ENCODE measurements at places on chromosomes 7 and 10. TPM values are rescaled to one million over a fixed set of nuclear protein-coding genes. Genes with fewer than 3 reads are reported as not detected.

GRCh38 chr10:119863951-119864565 is 8.6 kb downstream of the MCMBP start:
- no peak for DNase-seq

DNA sequence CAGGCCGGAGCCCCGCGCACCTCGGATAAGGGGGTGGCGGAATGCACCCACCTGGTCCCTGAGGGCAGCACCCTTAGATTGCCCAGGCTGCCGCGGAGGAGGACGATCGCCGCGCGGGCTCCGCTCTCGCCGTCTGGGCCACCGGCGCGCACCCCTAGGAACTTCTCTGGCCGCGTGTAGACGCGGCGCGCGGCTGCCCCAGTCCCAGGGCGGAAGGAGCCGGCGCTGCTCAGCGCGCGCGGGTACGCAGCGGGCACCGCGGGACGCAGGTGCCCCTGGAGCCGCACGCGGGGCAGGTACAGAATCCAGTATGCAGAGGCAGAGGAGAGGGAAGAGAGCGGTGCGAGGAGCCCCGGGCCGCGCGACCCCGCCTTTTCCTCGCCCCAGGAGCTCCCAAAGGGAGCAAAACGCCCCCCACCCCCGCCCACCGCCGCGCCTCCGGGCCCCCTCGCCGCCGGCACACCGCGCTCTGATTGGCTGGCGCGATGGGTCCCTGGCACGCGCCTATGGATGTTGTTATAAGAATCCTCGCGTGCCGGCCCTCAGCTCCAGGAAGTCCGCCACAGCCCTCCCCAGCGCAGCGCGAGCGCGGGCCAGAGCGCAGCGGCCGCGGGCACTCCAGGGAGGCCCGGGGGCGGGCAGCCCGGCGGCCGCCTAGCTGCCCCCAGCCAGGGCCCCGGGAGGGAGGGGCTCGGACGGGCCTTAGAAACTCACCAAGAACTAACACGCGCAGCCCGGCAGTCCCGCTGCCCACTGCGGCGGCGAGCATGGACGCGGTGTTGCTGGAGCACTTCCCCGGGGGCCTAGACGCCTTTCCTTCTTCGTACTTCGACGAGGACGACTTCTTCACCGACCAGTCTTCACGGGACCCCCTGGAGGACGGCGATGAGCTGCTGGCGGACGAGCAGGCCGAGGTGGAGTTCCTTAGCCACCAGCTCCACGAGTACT is at the start of gene PTF1A:
Gene PTF1A, plus strand, starts transcription at position 549 of the 948 bp plus-strand sequence. Its CDS starts 219 bp downstream, at position 768.
- DNase-seq: no peak

DNA sequence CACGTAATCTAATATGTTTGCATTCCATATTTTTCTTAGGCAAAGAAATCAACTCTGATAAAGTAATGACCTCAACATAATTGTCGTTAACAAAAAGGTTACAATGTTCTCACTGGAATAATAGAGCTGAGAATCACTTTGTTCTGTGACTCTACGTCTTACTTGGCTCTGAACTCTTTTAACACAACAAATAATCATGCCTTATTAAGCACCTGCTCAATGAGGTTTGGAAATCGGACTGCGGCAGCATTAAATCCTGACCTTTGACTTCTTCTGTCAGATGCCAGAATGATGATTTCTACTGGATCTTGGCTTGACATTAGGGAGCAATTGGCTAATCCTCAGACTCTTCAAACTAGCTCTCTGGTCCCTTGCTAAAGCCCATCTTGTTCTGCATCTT is 233.6 kb downstream of the SEMA3D start:
- no peak for DNase-seq

DNA sequence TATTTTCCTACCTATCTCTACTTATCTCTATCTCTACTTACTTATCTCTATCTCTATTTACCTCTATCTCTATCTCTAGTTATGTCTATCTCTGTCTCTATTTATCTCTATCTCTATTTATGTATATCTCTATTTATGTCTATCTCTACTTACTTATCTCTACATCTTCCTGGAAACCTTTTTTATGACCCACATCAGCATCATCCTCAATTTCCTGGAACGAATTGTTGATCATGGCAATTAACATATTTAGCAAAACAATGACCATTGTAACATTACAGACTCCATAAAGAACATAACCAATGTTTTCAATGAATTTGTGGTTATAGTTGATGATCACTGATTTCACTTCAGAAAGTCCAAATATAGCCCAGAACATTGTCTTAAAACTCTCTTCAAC is 18.3 kb downstream of the GIMAP6 start:
- no peak for DNase-seq

GRCh38 chr7:40135317-40135610 is 459 bp downstream of the SUGCT start:
- peak; percentile 22 for DNase-seq

DNA sequence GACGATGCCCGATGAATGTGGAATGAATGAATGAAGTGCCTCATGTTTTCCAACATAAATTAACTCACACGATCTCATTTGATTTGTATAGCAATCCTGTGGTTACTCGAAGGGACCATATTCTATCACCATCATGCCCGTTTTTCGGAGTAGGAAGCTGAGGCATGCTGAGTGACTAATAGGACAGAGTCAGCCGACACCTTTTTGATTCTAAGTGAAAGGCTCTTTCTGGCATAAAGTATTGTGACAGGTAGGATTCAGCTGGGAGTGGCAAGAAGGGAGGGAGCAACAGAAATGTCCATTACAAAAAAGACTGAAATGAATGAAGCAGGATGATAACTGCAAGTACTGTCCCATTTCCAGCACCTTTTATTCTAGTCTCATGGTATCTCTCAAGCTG is 55.7 kb downstream of the KLRG2 start:
- DNase-seq: no peak

GRCh38 chr7:134827889-134828288 is 48.5 kb downstream of the CALD1 start:
- DNase-seq: peak; percentile 87

DNA sequence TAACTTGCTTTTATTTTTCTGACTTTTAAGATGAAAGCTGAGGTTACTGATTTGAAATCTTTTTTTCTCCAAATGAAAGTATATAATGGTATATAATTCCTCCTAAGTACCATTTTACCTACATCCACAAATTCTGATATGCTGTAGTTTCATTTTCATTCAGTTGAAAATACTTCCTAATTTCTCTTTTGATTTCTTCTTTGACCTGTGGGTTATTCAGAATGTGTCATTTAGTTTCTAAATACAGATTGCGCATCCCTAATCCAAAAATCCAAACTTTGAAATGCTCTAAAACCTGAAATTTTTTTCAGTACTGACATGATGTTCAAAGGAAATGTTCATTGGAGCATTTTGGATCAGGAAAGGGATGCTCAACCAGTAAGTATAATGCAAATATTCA is 168.7 kb downstream of the CELF2 start:
- DNase-seq: no peak

DNA sequence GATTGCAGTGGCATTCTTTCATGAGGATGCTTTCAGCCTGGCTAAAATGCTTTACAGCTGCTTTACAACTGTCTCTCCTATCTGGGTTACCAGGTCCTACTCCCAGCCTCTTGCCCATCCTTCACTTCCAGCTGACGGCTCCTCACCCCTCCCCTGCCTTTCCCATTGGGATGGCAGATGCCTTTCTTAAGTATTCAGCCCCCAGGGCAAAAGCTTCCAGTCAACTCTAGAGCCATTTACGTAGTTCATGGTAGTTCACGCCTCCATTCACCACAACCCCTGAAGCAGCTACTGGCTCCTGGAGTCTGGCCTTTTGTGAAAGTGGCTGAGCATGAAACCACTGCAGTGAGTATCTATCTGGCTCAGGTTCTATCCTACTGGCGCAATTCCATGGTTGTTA is 17.2 kb upstream of the BMPER start:
- DNase-seq: no peak

GRCh38 chr10:46014683-46015405 is 15.6 kb downstream of the NCOA4 start:
- no peak for DNase-seq

DNA sequence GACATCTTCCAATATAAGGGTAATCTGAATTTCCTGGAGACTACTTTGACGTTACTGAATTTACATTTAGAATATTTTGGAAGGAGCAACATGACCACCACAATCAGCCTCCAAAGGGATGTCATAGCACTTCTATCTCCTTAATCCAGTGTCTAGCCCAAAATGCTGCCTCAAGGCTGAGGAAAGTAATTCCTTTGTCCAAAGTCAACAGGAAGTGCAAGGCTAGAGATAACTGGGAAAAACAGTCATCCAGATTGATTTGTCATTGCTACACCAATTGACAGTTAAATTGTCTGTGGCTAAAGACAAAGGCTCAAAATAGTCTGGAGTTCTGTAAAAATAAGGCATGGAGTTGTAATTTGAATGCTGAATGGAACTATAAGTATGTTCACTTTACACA is 3.9 kb upstream of the TFPI2 start:
- DNase-seq: no peak

GRCh38 chr7:144436500-144436899 is 33.0 kb upstream of the NOBOX start:
- DNase-seq: no peak

DNA sequence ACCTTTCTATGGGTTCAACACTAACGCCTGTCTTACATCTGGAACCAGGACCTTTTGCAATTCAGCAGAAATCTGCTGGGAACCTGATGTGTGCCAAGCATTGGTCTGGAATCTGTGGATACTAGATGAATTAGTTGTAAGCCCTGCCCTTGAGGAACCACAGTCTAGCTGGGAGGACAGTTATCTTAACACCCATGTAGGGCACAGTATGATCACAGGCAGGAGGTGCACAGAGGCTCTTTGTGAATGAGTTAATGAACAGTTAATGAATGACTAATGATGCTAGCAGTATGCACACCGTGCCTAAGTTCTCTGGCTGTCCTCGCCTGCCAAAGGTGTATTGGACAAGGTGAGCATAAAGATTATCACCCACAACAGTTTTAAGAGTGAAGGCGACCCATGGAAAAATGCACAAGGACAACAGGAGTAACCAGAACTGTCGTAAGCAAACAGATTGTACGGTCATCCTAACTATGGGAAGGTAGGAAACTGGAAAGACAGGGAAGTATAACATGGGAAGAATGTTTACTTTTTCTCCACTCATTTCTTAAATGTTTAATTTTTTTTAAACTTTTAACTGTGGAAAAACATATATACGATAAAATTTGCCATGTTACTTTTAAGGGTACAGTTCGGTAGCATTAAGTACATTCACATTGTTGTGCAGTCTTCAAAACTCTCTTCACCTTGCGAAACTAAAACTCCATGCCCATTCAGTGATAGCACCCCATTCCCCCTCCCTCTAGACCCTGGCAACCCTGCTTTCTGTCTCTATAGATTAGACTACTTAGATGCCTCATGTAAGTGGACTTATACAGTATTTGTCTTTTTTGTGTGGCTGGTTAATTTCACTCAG is 139.9 kb downstream of the CXCL12 start:
- no peak for DNase-seq

GRCh38 chr10:79344502-79345195 is 2.6 kb upstream of the PPIF start:
- DNase-seq: no peak

DNA sequence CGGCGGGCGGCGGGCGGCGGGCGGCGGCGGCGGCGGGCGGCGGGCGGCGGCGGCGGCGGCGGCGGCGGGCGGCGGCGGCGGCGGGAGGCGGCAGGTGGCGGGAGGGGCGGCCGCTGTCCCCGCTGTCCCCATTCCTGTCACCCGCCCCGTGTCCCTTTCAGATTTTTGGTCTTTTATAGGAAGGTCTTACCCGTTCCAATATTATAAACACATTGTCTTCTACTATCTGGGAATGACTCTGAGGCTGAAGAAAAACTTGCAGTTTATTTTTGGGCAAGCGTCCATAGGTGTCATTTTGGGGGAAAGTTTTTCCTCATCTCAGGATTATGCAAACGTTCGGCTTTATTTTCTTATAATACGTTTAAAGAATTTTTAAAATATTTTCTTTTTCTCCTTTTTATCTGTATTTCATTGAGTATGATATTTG is 578 bp downstream of the ZNF713 start:
- no peak for DNase-seq

GRCh38 chr7:12570534-12571461 is at the start of gene SCIN:
SCIN (plus strand) TSS chr7:12570720; CDS start chr7:12570787, 67 bp downstream.
- no peak for DNase-seq

GRCh38 chr10:60820093-60820754 is 41.9 kb downstream of the CDK1 start:
- DNase-seq: peak; percentile 75

DNA sequence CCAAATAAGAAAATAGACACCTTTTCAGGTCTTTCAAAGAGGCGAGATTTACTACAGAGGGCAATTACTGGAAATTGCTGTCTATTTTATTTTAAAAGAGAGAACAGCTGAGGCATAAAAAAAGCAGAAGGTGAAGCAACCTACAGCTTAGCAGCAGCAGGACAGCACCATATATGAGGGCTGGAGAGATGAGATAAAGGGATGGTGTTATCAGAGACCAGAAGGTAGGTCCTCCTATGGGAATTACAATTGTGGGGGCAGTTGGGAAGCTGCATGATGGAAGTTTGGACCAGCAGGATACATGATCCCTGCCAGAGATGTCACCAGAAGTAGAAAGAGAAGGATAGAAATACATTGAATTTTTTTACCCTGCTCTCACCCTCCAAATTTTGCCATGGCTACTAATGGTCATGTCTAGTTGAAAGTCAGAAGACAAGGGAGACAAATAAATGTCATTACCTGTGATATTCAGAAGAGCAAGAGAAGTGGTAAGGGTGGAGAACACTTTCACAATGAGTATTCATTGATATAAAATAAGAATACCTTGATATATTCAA is 77.2 kb upstream of the CALCR start:
- DNase-seq: no peak

DNA sequence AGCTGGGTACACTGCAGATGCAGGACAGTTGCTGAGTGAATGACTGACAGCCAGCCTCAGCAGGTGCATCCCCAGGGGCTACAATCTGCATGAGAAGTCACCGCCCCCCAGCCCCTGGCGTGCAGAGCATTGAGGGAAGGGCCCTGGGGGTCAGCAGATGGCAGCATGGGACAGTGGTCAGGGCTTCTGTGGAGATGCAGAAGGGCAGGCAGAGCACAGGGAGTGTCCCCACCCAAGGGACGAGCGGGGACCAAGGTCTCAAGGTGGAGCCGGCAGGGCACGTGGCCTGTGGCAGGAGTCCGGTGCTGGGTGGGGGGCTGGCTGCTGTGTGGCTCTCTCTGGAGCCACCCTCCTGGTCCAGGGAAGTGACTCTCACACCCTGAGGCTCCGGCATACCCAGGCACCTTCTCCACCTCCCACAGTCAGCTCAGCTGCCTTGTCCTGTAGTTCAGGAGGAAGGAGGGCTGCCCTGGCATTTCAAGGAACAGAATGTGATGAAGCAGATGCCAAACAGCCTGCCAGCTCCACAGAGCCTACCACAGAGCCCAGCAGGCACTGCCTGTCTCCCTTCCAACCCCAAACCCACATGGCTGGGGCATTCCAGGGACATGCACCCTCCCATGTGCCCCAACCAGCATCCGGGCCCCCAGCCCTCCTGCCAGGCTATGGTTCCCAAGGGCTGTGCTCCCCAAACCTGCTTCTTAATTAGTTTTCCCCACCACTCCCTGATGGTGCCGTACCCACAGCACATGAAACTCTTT is 114.5 kb downstream of the TMEM130 start:
- no peak for DNase-seq

- no peak for DNase-seq
These were observed 51.5 kb upstream of the PIP4K2A start for GRCh38 chr10:22765660-22766547.

MGAM2 gene
- not detected for total RNA-seq

SLC39A12 gene
- not detected for total RNA-seq

FOXI2 gene
- not detected for total RNA-seq

BBS9 gene
- total RNA-seq: 22.9 TPM

SRGN gene
- total RNA-seq: 112 TPM

SPDYE6 gene
- total RNA-seq: not detected

CPA1 gene
- 0.32 TPM for total RNA-seq

ARHGEF5 gene
- 1.9 TPM for total RNA-seq

OR2A5 gene
- total RNA-seq: not detected

SLC18A3 gene
- under 0.01 TPM for total RNA-seq

FAM221A gene
- total RNA-seq: 0.64 TPM
